CD4-positive, alpha-beta T cell (primary cell): ENCODE measurements at places on chromosomes 3 and 15.

DNA sequence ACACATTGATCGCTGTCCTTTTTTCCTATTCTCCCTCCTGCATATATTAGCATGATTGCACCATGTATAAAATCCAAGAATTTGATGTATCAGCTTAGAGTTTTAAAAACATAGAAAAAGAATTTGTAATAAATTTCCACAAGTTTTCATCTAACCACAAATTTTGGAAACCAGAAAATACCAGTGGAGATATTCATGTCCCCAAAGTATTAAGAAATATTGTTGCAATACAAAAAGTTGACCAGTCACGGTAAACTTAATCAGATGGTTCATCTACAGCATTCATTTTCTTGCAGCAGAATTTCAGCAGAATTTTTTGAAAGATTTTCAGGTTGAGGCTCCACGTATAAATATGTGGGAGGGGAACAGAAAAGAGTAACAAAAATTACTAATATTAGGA lies 500.9 kb upstream of the MDFIC2 start:
- no peaks in the 10 kb centered on the region for H3K27me3 ChIP-seq
- H3K4me1 ChIP-seq, result no peaks in the 10 kb centered on the region
- H3K36me3 ChIP-seq, result no peaks in the 10 kb centered on the region
- H3K27ac ChIP-seq, result no peak overlapping the region

GRCh38 chr3:194481103-194481502 lies 5.7 kb downstream of the ATP13A3 start:
- peaks cover 13% of the 10 kb centered on the region for H3K4me1 ChIP-seq
- DNase-seq, result no peak

GRCh38 chr3:158794936-158795518 lies 6.8 kb upstream of the MFSD1 start:
- H3K4me1 ChIP-seq, result no peaks in the 10 kb centered on the region
- H3K36me3 ChIP-seq, result no peaks in the 10 kb centered on the region
- no peak for DNase-seq
- H3K4me3 ChIP-seq, result no peak overlapping the region

DNA sequence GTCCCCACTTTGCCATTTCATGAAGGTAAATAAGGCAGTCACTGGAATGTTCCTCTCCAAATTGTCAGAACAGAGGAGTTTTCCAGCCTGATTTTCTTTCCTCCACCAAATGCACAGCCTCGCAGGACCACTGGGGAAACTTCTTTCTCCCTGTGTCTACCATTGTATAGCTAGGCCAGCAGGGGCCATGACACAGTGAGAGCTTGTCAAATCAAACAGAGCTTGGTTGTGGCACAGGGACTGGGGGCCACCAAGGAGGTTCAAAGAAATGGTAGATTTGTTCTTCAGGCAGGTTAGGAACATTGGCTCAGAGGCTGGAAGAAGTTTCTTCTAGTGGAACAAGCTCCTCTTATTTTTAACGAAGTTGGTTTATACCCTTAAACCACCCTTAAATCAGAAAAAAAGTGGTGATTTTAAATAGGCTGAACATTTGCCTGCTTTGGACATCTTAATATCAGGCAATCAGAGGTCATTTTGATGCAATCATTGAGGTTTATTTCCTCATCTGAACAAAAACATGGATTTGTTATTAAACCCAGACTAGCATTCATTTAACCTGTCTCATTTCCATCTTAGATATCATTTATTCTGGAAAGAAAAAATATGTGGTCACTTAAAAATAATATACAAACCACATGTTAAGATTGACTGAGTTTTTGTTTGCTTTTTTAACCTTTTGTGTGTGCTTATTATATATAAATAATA lies 105.6 kb downstream of the GTPBP8 start:
- no peak overlapping the region for H3K4me3 ChIP-seq
- DNase-seq, result no peak
- H3K27me3 ChIP-seq, result no peaks in the 10 kb centered on the region
- no peaks in the 10 kb centered on the region for H3K4me1 ChIP-seq
- H3K36me3 ChIP-seq, result no peaks in the 10 kb centered on the region

- H3K36me3 ChIP-seq, result no peaks in the 10 kb centered on the region
- no peak for DNase-seq
- no peak overlapping the region for H3K27ac ChIP-seq
- no peaks in the 10 kb centered on the region for H3K4me1 ChIP-seq
- no peak overlapping the region for H3K4me3 ChIP-seq
Measured at GRCh38 chr3:126346466-126346865, 10.7 kb downstream of the KLF15 start.

DNA sequence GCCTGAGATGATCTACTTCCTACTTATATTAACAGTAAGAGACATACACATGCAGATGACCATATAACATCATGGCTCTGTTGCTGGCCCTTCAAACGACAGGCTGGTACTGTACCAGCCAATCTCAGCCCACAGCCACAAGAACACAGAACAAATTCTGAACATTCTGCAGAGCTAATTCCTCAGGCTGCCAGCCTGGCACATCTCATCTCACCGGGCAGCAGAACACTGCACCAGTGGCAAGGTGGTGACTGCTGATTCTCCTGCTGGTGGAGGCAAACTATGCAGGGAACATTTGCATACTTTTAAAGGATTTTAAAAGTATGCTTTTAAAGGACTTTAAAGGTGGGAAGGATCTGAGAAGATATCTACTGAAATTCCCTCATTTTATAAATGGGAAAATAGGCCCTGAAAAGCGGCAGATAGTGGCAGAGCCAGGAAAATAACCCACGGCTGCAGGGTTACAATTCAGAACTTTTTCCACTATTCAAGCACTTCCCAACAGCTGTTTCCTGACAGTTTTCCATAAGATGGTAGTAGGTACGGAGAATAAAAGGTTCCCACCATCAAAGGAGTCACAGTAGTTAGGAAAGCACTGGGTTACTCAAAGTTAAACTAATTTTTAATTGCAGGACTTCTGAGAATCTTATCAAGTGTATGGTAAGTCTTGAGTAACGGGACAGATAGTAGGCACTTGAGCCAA lies 37.3 kb downstream of the SUMF1 start:
- DNase-seq, result no peak
- H3K36me3 ChIP-seq, result peaks cover 4% of the 10 kb centered on the region
- no peaks in the 10 kb centered on the region for H3K4me1 ChIP-seq
- H3K27me3 ChIP-seq, result no peaks in the 10 kb centered on the region
- no peak overlapping the region for H3K27ac ChIP-seq

GRCh38 chr15:68429691-68430470 lies 2.1 kb downstream of the ITGA11 start:
- no peak for DNase-seq
- peaks cover 41% of the 10 kb centered on the region for H3K27me3 ChIP-seq
- H3K4me1 ChIP-seq, result peaks cover 6% of the 10 kb centered on the region
- H3K4me3 ChIP-seq, result no peak overlapping the region
- no peak overlapping the region for H3K27ac ChIP-seq
- no peaks in the 10 kb centered on the region for H3K36me3 ChIP-seq

- no peaks in the 10 kb centered on the region for H3K4me1 ChIP-seq
- no peaks in the 10 kb centered on the region for H3K27me3 ChIP-seq
- no peak overlapping the region for H3K27ac ChIP-seq
- H3K4me3 ChIP-seq, result no peak overlapping the region
Measured at GRCh38 chr15:101020945-101021344, 101.8 kb downstream of the LRRK1 start.

GRCh38 chr15:101003706-101004105 lies 84.5 kb downstream of the LRRK1 start:
- no peaks in the 10 kb centered on the region for H3K36me3 ChIP-seq
- H3K27ac ChIP-seq, result no peak overlapping the region
- H3K27me3 ChIP-seq, result peaks cover 3% of the 10 kb centered on the region
- peaks cover 18% of the 10 kb centered on the region for H3K4me1 ChIP-seq
- no peak for DNase-seq

DNA sequence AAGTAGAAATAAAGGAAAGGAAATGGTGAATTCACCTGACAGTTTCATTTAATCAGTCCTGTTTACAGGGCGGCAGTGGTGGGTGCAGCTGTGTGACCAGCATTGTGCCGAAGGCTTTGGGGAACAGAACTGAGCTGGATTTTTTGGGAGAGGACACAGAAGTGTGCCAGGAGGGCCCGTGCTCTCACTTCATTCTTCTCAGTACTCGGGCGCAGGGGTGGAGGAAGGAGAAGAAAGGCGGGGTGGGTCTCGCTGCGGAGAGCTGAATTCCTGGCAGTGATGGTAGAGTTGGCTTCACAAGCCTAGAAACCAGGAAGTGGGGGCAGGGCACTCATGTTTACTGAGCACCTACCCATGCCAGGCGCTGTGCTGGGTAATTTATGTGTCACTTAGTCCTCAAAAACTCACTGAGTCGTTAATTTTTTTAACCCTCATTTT lies 64.6 kb downstream of the CRTC3 start:
- peak overlapping the region; percentile 34 for H3K4me3 ChIP-seq
- peaks cover 8% of the 10 kb centered on the region for H3K36me3 ChIP-seq
- no peaks in the 10 kb centered on the region for H3K27me3 ChIP-seq
- DNase-seq, result peak; percentile 88
- H3K4me1 ChIP-seq, result peaks cover 78% of the 10 kb centered on the region

GRCh38 chr3:142366434-142366833 lies 81.4 kb downstream of the XRN1 start:
- no peak overlapping the region for H3K4me3 ChIP-seq
- no peaks in the 10 kb centered on the region for H3K27me3 ChIP-seq
- no peaks in the 10 kb centered on the region for H3K4me1 ChIP-seq
- H3K36me3 ChIP-seq, result peaks cover 65% of the 10 kb centered on the region
- no peak for DNase-seq

DNA sequence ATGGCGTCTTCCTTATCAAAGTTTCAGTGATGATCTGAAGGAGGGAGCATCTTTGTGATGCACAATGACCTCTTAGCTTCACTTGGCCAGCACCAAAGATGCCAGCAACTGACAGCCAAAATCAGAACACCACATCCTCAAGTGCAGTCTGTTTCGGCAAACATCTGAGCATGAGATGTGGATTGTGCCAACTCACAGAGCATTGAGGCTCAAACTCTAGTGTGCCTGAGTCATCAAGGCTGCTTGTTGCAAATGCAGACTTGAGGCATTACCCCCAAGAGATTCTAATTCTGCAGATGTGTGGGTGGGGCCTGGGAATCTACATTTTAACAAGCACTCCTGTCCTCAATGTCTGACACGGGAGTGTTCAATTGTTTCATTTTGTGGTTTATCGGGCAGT lies 35.8 kb downstream of the ABHD5 start:
- DNase-seq, result no peak
- H3K4me1 ChIP-seq, result no peaks in the 10 kb centered on the region

- H3K4me3 ChIP-seq, result no peak overlapping the region
- no peaks in the 10 kb centered on the region for H3K4me1 ChIP-seq
- H3K27ac ChIP-seq, result no peak overlapping the region
- no peaks in the 10 kb centered on the region for H3K27me3 ChIP-seq
Measured at GRCh38 chr3:87336761-87337160, 60.4 kb upstream of the POU1F1 start.

GRCh38 chr3:181694805-181695660 lies 16.7 kb upstream of the SOX2 start:
- peaks cover 31% of the 10 kb centered on the region for H3K27me3 ChIP-seq
- H3K4me1 ChIP-seq, result peaks cover 7% of the 10 kb centered on the region
- no peak overlapping the region for H3K27ac ChIP-seq
- H3K36me3 ChIP-seq, result no peaks in the 10 kb centered on the region
- H3K4me3 ChIP-seq, result no peak overlapping the region
- no peak for DNase-seq

GRCh38 chr3:97010881-97011657 lies 196.7 kb downstream of the EPHA6 start:
- H3K4me3 ChIP-seq, result no peak overlapping the region
- H3K27ac ChIP-seq, result no peak overlapping the region
- no peaks in the 10 kb centered on the region for H3K4me1 ChIP-seq
- H3K27me3 ChIP-seq, result no peaks in the 10 kb centered on the region

GRCh38 chr3:107206141-107206540 lies 171.1 kb upstream of the CCDC54 start:
- H3K36me3 ChIP-seq, result no peaks in the 10 kb centered on the region
- DNase-seq, result no peak
- no peak overlapping the region for H3K4me3 ChIP-seq
- H3K4me1 ChIP-seq, result no peaks in the 10 kb centered on the region
- peaks cover 5% of the 10 kb centered on the region for H3K27me3 ChIP-seq

DNA sequence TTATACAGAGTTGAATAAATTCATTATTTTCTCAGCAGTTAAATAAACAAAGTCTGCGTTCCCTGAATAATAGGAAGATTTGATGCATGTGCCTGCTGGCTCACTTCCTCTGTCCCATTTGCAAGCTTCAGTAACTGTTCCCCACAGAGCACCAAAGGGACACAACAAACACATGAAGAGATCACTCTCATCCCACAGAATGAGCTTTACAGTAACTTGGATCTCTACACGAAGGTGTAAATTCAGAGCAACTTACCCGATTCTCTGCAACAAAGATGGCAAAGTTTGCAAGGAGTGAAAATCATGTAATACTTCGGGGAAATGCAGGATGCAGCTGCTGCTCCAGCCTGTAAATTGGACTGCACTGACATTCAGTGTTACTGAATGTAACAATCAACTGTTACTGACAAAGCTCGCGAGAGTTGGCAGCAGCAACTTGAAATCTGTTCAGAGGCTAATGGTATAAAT lies at the start of gene BCHE:
BCHE (minus strand) TSS at position 366 of the 468 bp plus-strand sequence. CDS start 6,390 bp downstream, outside the sequence.
- H3K27me3 ChIP-seq, result no peaks in the 10 kb centered on the region
- H3K4me3 ChIP-seq, result no peak within 1 kb of the TSS
- no peak within 1 kb of the TSS for H3K27ac ChIP-seq
- DNase-seq, result no peak

DNA sequence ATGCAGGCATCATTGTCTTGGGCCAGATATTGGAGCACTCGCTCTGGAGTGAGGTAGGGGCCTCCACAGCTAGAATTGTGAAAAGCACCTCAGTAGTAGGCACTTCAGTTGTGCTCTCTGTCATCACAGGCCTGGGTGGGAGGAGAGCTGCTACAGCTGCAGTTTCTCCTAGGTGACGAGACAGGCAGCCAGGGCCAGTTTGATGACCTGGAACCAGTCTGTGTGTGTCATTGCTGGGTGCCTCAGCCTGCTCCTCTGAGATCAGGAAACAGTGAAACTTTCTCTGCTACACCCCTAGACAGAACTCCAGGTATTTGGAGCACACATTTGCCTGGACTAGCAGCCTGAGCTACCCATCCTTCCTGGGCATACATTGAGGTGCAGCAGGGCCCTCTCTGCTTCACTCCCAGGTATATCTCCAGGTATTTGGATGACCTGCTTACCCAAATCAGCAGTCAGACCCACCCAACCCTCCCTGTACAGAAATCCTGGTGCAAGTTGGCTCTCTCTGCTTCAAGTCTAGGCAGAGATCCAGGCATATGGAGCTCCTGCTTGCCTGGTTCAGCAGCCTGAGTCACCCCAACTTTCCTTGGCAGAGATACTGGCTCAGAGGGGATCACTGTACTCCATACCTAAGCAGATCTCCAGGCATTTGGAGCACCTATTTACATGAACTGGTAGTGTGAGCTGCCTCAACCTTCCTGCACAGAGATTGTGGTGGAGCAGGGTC lies 54.3 kb upstream of the SGO1 start:
- H3K27me3 ChIP-seq, result no peaks in the 10 kb centered on the region
- no peak overlapping the region for H3K4me3 ChIP-seq
- DNase-seq, result no peak
- H3K27ac ChIP-seq, result no peak overlapping the region

- no peaks in the 10 kb centered on the region for H3K27me3 ChIP-seq
- H3K27ac ChIP-seq, result peak overlapping the region; percentile 74
- peak; percentile 46 for DNase-seq
- peaks cover 3% of the 10 kb centered on the region for H3K36me3 ChIP-seq
- H3K4me1 ChIP-seq, result peaks cover 55% of the 10 kb centered on the region
Measured at GRCh38 chr15:63599401-63600000, 2.3 kb downstream of the FBXL22 start.

- DNase-seq, result no peak
- peaks cover 20% of the 10 kb centered on the region for H3K4me1 ChIP-seq
- no peak overlapping the region for H3K4me3 ChIP-seq
- no peaks in the 10 kb centered on the region for H3K36me3 ChIP-seq
Measured at GRCh38 chr3:152235709-152236298, 32.9 kb upstream of the MBNL1 start.

GRCh38 chr15:101088788-101089578 lies 162.9 kb downstream of the CHSY1 start:
- peak; percentile 69 for DNase-seq
- H3K36me3 ChIP-seq, result no peaks in the 10 kb centered on the region
- peaks cover 7% of the 10 kb centered on the region for H3K4me1 ChIP-seq
- no peak overlapping the region for H3K4me3 ChIP-seq
- no peak overlapping the region for H3K27ac ChIP-seq
